ENCODE measurements at places on chromosomes 3 and 15.
A peak's percentile ranks its signal among the peaks of the same experiment; 100 is the strongest.

GRCh38 chr3:43162230-43163084, 56.6 kb upstream of the POMGNT2 start:
- DNase-seq: peak; percentile 3

DNA sequence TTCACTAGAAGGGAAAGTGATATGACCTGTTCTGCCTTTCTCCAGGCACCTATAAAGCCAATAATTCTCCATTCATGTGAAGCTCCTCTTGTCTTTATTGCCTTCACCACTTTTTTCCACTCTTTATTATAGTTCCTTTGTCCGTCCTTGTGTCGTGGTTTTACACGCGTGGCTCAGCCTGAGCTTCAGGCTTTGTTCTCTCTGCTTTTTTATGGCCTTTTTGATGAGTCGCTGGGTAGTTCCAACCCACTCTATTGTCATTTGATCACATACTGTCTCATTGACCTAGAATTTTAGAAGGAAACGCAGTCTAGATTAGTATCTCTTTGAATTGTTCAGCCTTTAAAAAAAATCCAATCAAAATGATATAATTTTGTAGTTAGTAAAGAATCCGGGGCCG, 403.2 kb downstream of the PTPRG start:
- DNase-seq: no peak

DNA sequence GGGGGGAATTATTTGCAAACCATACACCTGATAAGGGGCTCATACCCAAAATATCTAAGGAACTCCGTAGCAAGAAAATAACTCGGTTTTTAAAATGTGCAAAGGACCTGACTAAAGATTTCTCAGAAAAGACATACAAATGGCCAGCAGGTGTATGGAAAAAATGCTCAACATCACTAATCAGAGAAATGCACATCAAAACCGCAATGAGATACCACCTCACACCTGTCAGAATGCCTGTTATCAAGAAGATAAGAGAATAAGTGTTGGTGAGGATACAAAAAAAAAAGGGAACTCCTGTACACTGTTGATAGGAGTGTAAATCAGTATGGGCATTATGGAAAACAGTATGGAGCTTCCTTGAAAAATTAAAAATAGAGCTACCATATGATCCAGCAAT, 89.4 kb downstream of the C3orf70 start:
- DNase-seq: no peak

DNA sequence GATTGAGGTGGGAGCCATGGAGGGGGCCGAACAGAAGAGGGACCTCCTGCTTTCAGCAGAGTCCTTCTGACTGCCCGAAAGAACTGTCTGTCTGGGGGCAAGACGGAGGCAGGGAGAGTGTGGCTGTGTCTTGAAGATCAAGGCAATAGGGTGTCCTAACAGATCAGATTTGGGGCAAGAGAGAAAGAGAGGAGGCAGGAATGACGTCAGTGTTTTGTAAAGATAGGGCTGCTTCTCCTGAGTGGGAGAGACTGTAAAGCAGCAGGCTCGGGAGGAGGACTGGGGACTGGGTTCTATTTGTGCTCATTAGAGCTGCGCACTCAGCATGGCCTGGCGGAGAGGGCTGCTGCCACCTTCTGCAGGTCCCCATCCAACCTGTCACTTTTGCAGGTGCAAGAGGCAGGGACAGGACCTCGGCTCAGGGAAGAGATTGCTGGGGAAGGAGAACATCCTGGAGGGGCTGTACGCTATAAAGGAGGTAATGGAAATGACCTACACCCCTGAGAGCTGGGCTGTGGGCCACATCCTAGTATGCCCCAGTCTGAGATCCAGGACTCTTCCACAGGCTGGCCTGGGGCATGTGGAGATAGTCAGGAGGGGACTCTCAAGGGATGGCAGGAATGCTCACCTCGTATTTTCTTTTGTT, 29.0 kb upstream of the FGD5 start:
- DNase-seq: no peak

DNA sequence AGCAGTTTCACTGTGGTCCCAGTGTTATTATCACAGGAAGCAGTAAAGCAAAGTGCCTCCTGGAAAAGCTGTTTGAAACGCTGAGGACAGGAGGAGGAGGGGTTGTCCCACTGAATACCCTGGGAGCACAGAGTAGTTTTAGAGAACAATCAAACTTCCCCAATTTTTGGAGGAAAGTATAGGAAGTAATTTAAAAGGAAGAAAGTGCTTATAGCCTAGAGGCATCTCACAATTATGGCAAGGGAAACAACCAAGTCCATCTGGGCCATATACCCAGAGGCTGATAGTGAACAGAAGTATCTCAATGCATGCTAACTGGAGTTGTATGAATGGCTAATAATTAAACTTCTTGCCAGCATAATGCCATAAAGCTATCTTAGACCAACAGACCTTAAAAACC, 137.2 kb upstream of the EPHA6 start:
- no peak for DNase-seq

DNA sequence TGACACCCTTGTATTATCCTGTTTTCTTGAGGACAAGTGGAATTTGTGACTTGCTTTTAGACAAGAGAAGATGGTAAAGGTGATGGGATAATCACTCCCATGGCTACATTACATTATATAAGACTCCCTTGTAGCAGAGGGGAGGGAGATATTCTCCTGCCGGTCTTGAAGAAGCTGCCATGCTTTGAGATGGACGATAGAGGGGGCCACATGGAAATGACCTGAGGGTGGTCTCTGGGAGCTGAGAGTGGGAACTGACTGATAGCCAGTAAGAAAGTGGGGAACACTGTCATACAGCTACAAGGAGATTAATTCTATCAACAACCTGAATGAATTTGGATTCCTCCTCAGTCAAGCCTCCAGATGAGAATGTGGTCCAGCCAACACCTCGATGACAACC, 540.1 kb downstream of the NTRK3 start:
- DNase-seq: no peak

GRCh38 chr3:57091521-57092273, 31.2 kb downstream of the SPATA12 start:
- DNase-seq: no peak

- no peak for DNase-seq
Measured at GRCh38 chr3:190338717-190339116, 16.5 kb upstream of the CLDN1 start.

GRCh38 chr3:135965129-135965505, 411 bp upstream of the PPP2R3A start:
- DNase-seq: no peak

GRCh38 chr3:43768381-43768973, 77.7 kb downstream of the ABHD5 start:
- DNase-seq: no peak

DNA sequence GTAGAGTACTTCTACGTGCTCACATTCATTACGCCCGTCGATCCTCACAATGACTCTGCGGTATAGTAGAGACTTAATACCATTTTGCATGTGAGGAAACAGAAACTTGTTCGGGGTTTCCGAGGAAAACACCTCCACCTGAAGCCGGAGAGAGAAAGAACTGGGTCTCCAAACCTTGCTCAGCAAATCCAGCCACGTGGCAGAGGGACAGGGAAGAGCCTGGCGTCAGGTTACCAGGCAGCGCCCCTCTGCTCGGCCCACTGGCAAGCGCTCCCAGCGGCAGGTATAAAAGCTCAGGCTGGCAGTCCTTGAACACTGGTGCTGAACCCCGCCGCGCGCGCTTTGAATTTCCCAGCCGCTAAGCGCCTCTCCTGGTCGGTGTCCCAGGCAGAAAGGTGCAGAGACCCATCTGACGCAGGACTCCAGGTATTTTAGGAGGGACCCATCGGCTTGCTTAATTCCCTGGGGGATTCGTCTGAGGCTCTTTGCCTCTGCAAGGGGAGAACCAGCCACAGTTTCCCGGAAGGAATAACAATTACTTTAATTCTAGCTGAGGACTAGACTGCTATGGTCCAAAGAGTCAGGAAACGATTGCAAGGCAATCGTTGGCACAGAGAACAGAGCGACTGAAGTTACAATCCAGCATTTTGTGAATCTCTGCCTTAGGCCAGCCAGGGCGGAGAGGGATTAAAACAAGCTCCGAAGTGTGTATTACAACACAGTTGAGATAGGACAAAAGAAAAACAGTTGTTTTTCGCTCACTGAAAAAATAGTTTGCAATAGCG, at the start of gene C2CD4A:
Gene C2CD4A (plus strand): TSS at position 315 of the 785 bp plus-strand sequence. CDS start 637 bp downstream, outside the sequence.
- DNase-seq: peak; percentile 98

- DNase-seq: no peak
Measured at GRCh38 chr15:31049111-31049510, 52.4 kb downstream of the TRPM1 start.

DNA sequence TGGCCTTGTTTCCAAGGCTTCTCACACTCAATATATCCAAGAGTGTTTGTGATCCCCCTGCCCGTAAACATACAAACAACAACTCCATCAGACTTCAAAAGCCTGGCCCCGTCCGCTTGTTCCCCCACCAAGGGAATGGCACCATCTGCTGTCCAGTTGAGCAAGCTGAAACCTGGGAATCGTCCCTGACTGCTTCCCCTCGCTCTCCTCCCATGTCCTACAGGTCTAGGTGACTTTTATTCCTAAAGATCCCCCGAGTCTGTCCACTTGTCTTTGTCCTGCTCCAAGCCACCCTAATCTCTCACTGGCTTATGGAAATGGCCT, 27.9 kb upstream of the FAM174B start:
- peak; percentile 42 for DNase-seq

GRCh38 chr3:188179006-188179966, 25.3 kb downstream of the LPP start:
- DNase-seq: no peak

DNA sequence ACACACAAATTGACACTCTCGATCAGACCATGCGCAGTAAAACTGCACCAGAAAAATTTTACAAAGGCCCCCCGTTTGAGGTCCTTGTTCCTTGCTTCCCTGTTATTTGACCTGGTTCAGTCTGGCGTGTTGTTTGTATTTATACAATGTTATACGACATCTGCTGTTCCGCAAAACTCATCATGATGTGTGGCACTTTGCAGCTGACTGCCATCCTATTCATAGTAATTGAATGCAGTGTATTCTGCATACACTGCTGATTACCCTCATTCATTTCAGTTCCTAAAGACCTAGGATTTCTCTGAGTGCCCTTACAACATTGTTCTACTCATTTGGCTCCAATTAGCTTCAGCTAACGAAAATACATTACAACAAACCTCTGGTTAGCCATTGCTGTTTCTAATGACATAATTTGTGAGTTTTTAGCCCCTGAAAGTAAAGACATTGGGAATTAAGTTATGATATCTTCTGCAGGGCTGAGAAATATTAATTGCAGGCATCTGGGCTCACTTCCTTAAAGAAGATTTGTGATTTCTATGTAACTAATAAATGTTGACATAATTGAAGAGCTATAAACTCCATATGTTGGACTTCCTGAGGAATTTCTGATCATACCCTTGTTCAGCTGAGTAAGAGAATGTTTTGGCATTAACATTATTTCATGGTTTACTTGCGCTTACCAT, 75.7 kb downstream of the C3orf38 start:
- DNase-seq: no peak

DNA sequence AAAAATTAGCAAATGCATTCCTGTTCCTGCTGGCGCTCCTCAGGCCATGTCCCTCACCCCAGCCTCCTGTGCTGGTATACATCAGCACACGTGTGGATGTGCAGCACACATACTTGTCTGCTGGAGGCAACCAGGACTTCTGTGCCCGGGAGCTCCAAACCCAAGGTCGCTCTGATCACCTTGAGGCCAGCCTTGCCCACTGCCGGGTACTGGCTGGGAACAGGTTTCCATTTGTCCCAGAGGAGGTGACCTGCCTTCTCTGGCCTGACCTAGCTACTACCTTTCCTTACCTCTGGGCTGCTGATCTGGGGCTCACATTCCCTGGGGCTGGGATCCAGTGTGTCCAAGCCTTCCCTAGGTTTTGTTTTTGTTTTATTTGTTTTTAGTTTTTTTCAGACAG, 12.1 kb downstream of the PRKCD start:
- no peak for DNase-seq

DNA sequence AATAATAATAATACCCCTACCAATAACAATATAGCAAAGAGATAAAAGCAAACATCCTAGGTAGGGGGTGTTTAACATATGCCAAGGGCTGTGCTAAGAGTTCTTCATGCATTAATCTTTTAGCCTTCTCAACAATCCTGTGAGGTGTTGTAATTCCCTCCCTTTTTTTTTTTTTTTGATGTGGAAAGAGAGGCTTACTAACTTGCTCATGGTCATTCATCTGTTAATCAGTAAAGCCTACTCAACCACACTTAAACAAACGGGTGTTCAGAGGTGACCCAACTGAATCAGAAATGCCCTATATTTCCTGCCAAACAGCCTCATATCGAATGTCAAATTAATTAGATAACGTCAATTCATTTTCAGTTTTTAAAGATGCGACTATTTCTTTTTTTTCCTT, 232.1 kb downstream of the CTNNB1 start:
- no peak for DNase-seq

DNA sequence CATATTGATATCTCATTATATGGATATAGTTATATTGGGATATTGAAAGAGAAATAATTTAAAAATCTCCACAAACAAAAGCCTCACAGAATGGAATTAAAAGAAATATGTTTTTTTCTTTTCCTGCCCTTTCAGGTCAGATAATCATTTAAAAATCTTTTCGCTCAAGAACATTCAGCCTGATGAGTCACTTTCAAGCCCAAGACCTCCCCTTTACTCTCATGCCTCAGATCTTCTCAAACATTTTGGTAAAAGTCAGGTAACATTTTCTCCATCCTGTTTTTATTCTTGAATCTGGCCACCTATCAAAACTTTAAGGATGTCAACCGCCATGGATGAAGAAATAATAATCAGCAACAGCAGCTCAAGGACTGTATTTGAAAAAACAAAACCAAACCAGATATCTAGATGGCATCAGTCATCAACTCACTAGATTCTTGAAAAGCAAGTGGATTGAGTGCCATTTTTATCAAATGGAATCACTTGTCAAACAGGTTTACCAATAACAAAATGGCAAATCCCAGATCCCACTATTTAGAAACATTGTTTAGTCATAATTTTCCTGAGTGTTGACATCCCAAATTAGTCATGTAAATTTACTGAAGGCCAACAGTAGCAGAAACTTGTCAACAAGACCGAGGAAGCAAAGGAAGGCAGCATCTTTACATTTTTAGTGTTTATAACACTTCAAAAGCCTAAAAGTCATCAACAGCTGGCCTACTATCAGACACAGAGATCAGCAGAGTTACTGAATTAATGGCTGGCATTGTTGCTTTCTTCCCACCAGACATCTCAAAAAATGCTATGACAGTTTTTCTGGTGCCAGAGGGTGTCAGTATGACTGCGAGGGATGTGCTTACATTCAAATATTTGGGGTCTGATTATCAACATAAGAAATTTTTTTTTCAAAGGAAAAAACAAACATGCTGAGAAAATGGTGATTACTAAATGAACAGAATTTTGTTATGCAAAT, 444.7 kb downstream of the MAGI1 start:
- peak; percentile 27 for DNase-seq

- peak; percentile 66 for DNase-seq
Measured at GRCh38 chr3:153979418-153980251, 141.6 kb upstream of the ARHGEF26 start.

Data from NCI-H69 (cell line).